Spleen (tissue), 13 donors: ENCODE measurements at places on chromosomes 6 and 20. TPM values are rescaled to one million over a fixed set of nuclear protein-coding genes. Genes with fewer than 3 reads are reported as not detected.

GRCh38 chr6:50829898-50830444 is 11.3 kb downstream of the TFAP2B start:
- no peak for DNase-seq

GRCh38 chr20:31698803-31699718 is 23.6 kb downstream of the BCL2L1 start:
- no peak for DNase-seq

GRCh38 chr6:71332012-71332411 is 43.4 kb downstream of the OGFRL1 start:
- no peak for DNase-seq

GRCh38 chr6:24915641-24916040 is 20.1 kb downstream of the RIPOR2 start:
- no peak for DNase-seq

SIGLEC1 gene
- 8.1 TPM for polyA plus RNA-seq
